ENCODE measurements at places on chromosomes 5 and 9. TPM values are rescaled to one million over a fixed set of nuclear protein-coding genes. Genes with fewer than 3 reads are reported as not detected.

Gene NRG2
- 0.08 TPM for polyA plus RNA-seq

Gene IRGM
- polyA plus RNA-seq, result 4.0 TPM

Gene ADAMTS19
- polyA plus RNA-seq, result not detected

DNA sequence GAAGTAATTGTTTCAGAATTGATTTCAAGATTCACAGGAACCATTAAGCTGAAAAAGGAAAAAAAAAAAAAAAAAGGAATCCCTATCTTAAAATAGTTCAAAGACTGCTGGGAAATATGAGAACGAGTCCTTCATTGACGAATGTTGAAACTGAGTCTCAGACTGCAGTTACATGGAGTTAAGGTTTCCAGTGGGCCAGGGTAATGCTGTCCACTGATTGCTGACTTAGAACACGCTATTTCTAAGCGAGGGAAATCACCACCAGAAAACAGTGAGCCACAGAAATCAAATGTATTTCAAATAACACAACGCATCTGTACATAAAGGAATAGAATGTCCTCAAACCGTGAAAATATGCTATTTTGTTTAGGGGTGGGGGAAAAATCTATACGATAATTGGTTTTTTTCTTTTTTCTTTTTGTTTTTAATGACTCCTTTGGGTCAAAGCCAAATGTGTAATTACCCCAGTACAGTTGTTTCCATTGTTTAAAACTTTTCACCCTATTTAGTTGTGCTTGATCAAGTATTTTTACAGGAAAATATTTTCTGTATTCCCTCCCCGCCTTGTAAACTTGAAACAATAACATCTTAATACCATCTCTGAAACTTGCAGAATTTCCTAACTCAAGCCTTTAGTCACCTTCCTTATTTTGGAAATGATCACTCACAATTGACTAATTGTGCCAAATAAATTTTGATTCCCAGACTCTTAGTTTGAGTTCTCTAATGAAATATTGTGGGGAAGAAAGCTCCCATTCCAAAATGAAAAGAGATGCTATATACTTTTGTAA, 208.3 kb downstream of the MCTP1 start:
- no peak for DNase-seq
- H3K27me3 ChIP-seq, result no peaks in the 10 kb centered on the region
- no peaks in the 10 kb centered on the region for H3K36me3 ChIP-seq
- no peak overlapping the region for H3K4me3 ChIP-seq
- H3K4me1 ChIP-seq, result peaks cover 17% of the 10 kb centered on the region

DNA sequence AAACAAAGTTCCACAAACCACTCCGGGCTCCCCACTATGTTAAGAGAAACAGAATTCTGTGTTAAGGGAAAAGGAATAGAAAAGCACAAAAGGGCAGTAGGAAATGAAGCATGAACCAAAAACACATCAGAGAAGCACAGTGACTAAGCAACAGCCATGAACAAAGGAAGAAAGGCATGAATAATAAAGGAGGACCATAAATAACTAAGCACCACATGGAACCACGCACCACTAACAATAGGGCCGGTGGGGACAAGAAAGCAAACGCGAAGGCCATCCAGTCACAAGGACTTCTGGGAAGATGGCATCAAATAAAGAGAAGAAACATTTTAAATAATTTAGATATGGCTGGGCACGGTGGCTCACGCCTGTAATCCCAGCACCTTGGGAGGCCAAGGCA, 18.0 kb downstream of the PRUNE2 start:
- no peaks in the 10 kb centered on the region for H3K36me3 ChIP-seq
- no peaks in the 10 kb centered on the region for H3K4me1 ChIP-seq
- no peak for DNase-seq
- H3K4me3 ChIP-seq, result no peak overlapping the region
- no peak overlapping the region for H3K27ac ChIP-seq

DNA sequence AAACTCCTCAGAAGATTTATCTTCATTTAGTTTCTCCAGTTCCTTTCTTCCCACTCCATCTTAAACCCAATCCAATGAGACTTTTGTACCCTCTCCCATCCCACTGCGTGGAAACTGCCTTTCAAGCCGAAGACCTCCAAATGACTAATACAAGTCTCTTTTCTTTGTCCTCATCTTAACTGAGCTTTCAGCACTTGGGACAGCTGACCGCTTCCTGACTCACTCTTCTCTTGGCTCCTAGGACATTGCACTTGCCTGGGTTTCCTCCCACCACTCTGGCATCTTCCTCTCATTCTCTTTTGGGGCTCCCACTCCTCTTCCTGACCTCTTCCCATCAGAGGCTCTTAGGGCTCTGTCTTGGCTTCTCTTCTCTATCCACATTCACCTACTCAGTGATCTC, 243.7 kb downstream of the HSPA4 start:
- no peaks in the 10 kb centered on the region for H3K36me3 ChIP-seq
- H3K27me3 ChIP-seq, result peaks cover 2% of the 10 kb centered on the region
- no peak for DNase-seq
- H3K27ac ChIP-seq, result no peak overlapping the region
- no peaks in the 10 kb centered on the region for H3K4me1 ChIP-seq
- H3K4me3 ChIP-seq, result no peak overlapping the region

GRCh38 chr5:174172152-174172551, 126.6 kb downstream of the NSG2 start:
- no peak overlapping the region for H3K4me3 ChIP-seq
- no peaks in the 10 kb centered on the region for H3K36me3 ChIP-seq
- no peaks in the 10 kb centered on the region for H3K4me1 ChIP-seq
- H3K27ac ChIP-seq, result no peak overlapping the region

- no peaks in the 10 kb centered on the region for H3K27me3 ChIP-seq
- no peak overlapping the region for H3K4me3 ChIP-seq
- H3K27ac ChIP-seq, result no peak overlapping the region
- DNase-seq, result no peak
- H3K4me1 ChIP-seq, result peaks cover 24% of the 10 kb centered on the region
These were observed 10.3 kb upstream of the ROPN1L start for GRCh38 chr5:10431415-10431814.

DNA sequence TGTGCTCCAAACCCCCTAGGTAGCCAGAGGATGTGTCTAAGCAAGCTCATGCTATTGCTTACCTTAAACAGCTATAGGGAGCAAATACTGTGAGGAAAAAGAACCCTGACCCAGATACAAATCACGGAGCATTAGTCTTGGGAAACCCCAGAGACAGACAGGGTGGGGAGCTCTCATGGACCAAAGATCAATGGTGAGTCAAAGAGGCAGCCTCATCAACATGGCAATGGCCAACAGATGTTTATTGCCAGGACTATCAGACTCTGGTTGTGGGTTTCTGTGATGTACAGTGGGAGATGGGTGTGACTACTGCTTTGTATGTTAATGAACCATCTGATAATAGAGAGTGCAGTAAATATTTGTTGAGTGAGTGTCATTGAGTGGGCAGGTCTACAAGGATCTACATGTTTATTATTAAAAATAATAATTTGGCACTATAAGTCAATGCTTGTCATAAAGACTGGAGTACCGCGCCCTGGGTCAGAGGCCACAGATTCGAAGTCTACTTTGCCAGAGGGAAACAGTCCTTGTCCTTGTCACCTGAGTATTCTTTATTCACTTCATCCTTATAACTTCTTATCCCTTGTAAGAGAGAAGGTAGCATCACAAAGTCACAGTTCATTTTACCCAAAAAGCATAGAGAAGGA, 56.5 kb upstream of the RAI14 start:
- peaks cover 3% of the 10 kb centered on the region for H3K27me3 ChIP-seq
- H3K36me3 ChIP-seq, result no peaks in the 10 kb centered on the region
- H3K4me3 ChIP-seq, result no peak overlapping the region
- H3K4me1 ChIP-seq, result peaks cover 5% of the 10 kb centered on the region
- H3K27ac ChIP-seq, result no peak overlapping the region

DNA sequence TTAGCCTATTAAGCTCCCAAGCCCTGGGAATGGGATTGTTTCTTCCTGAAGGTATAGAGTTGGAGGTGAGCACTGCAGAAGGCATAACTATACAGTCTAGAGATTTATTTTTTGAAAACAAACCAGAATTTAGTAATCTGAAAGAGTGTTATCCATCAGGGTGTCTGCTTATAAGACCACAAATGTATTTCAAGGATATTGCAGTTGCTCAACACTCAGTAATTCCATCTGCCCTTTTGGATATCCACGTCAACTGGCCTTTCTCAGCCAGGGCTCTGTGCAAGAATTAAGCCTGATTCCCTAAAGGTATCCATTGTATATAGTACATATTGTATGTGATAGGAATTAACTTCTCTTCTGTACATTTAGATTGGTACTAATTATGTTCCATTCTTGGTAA, 15.0 kb upstream of the IL31RA start:
- DNase-seq, result no peak
- H3K4me1 ChIP-seq, result no peaks in the 10 kb centered on the region
- H3K4me3 ChIP-seq, result no peak overlapping the region
- no peak overlapping the region for H3K27ac ChIP-seq
- H3K27me3 ChIP-seq, result peaks cover 3% of the 10 kb centered on the region
- H3K36me3 ChIP-seq, result no peaks in the 10 kb centered on the region

DNA sequence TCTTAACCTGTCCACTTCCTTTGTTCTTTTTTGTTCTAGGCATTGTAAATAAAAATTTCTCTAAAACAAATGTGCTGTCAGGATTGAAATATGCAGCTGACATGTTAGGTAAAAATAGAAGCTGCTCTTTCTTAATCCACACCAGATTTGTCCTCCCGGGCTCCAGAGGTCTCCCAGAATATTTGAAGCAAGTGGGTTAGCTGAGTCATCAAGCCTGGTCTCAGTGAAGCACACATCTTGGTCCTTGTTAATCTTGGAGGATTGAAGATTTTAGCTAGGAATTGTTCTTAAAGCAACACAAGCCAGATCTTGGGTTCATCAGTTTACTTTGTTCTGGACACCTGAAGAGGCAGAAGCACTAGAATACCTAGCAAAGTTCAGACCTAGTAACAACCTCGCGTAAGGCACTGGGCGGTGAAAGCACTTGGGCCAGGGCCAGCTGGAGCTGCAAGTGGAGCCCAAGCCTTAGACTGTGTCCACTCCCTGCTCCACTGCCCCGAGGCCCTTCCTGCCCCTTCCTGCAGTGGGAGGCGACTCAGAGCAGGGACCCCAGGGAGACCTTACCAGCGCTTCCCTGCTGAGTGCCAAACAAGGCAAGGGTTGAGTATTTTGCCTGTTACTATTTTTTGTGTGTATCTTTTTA, 36.5 kb downstream of the HABP4 start:
- H3K27ac ChIP-seq, result no peak overlapping the region
- H3K4me3 ChIP-seq, result no peak overlapping the region
- H3K27me3 ChIP-seq, result no peaks in the 10 kb centered on the region
- H3K4me1 ChIP-seq, result no peaks in the 10 kb centered on the region
- no peak for DNase-seq

- no peak overlapping the region for H3K4me3 ChIP-seq
- DNase-seq, result no peak
- H3K27ac ChIP-seq, result no peak overlapping the region
- no peaks in the 10 kb centered on the region for H3K36me3 ChIP-seq
- peaks cover 28% of the 10 kb centered on the region for H3K4me1 ChIP-seq
- peaks cover 32% of the 10 kb centered on the region for H3K27me3 ChIP-seq
These were observed 70.1 kb upstream of the UNC5A start for GRCh38 chr5:176740131-176740701.

DNA sequence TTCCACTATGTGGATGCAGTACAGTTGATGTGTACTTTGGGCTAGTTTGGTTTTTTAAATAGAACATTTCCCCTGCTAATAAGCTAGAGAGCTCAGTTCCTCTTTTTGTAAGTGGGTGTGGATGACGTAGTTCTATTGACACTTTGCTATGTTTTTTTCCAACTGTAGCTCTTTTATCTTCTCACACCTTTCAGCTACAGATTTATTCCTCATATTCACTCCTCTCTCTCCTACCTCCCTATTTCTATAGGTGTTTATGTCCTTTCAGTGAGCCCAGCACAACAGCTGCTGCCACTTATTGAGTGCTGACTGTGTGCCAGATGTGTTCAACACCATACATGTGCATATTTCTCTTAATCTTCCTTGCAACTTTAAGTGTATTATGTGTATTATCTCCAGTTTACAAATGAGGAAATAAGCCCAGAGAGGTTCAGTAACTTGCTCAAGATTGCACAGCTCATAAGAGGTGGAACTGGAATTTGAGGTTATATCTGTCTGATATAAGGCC, 215.7 kb downstream of the SEMA6A start:
- H3K4me1 ChIP-seq, result peaks cover 27% of the 10 kb centered on the region
- H3K27ac ChIP-seq, result no peak overlapping the region
- H3K27me3 ChIP-seq, result no peaks in the 10 kb centered on the region
- H3K4me3 ChIP-seq, result no peak overlapping the region

All from immature natural killer cell (primary cell).